Activated naive CD8-positive, alpha-beta T cell treated with anti-CD3 and anti-CD28 coated beads, Interleukin-2, amount 10 ng/mL, durations not matched to agents 7 days and 5 days (primary cell): ENCODE measurements at places on chromosomes 5 and 9. TPM values are rescaled to one million over a fixed set of nuclear protein-coding genes. Genes with fewer than 3 reads are reported as not detected.
A peak's percentile ranks its signal among the peaks of the same experiment; 100 is the strongest.

DNA sequence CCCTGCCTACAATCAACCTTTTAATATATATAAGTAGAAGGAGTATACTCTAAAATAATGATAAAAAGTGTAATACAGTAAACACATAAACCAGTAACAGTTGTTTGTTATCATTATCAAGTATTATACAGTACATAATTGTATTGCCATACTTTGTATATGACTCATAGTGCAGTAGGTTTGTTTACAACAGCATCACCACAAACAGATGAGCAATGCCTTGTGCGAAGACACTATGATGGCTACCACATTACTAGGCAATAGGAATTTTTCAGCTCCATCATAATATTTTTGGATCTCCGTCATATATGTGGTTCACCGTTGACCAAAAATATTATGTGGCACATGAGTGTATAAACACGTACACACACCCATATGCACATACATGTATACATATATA is 69.7 kb upstream of the APC start:
- H3K27me3 ChIP-seq, result peaks cover 3% of the 10 kb centered on the region
- no peaks in the 10 kb centered on the region for H3K36me3 ChIP-seq
- no peak overlapping the region for H3K4me3 ChIP-seq
- no peaks in the 10 kb centered on the region for H3K4me1 ChIP-seq
- no peak overlapping the region for H3K27ac ChIP-seq

DNA sequence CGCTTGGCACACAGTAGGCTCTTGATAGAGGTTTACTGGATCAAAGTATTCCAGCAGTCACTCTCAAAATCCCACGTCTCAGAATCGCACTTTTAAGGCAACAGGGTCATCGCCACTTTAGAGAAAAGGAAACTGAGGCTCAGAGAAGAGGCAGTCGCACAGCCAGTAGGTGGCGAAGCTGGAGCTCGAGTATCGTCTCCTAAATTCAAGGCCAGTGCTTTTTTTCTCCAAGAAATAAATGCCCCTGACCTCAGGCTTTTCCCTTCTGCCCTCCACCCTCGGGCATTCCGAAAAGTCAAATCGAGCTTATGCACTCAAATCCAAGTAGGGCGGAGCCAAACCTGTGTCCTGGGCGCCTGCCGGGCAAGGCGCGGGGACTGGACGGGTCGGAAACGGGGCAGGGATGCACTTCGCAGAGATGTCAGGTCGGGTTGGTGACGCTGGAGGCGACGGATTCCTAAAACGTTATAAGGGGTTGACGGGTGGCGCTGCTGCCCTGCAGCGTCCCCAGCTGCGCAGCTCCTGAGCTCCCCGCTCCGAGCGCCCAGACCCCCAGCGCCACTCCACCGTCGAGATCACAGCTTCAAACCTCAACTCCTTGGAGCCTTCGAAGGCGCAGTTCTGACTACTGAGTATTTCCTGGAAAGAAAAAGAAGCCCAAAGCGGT is 4.7 kb upstream of the FOXB2 start:
- H3K4me3 ChIP-seq, result no peak overlapping the region
- peak; percentile 36 for DNase-seq
- H3K36me3 ChIP-seq, result peaks cover 4% of the 10 kb centered on the region
- peaks cover 89% of the 10 kb centered on the region for H3K27me3 ChIP-seq
- peaks cover 8% of the 10 kb centered on the region for H3K4me1 ChIP-seq

Gene NINJ1
- total RNA-seq, result 30.4 TPM

Gene KIF12
- total RNA-seq, result not detected

GRCh38 chr5:41812156-41812555 is 58.1 kb downstream of the OXCT1 start:
- peaks cover 21% of the 10 kb centered on the region for H3K36me3 ChIP-seq
- no peak overlapping the region for H3K27ac ChIP-seq
- peaks cover 26% of the 10 kb centered on the region for H3K4me1 ChIP-seq
- DNase-seq, result no peak
